Kidney tubule cell (primary cell): ENCODE measurements at places on chromosomes 5 and 9.
A peak's percentile ranks its signal among the peaks of the same experiment; 100 is the strongest.

DNA sequence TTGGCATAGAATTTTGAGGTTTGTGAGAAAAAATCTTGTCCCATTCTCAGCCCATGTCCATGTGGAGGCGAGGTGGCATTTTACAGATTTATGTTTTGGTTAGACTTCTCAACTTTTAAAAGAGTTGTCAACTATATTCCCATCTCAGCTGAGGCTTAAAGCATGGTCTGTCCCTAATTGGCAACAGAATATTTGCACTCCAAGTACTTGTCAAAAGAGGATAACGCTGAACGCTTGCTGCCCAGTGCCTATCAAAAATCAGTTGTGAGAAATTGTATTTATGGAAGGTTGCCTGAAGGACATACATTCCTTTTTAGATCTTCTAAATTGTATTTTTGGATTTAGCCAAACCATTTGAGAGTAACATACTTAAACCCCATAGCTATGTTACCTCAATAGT lies 202.0 kb downstream of the SLF1 start:
- DNase-seq = no peak

DNA sequence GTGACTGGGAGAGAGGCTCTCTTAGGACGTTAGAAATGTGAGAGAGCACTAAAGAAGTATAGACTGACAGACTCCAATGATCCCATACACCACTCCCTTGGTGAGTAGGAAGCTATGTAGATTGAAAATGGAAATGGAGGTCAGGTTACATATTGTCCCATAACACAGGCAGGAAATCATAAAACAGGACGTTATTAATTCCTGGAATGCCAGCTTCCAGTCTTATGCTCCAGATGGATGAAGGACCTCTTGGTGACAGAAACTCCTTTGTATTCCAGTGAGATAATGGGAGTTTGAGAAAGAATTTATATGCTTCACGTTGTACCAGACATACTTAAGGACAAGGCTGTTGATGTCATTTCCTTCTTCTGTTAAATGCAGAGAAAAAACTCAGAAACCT lies 338.2 kb upstream of the ITGA1 start:
- no peak for DNase-seq

DNA sequence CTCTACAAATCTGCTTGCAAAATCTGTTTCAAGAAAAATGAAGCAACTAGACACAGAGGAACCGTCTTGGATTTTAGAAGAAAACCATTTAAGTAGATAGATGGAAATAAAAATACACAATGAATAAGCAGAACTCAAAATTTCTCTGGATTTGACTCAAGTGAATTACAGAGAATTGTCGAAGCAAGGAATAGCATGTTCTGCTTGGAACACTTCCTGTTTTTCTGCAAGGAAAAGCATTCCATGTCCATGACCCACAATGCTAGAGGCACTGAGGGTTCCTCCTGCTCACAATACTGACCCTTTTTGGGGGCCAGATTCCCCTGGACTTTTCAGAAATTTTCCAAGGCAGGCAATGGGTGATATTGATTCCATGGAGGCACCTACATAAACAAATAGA lies 29.8 kb downstream of the PRUNE2 start:
- peak; percentile 55 for DNase-seq

DNA sequence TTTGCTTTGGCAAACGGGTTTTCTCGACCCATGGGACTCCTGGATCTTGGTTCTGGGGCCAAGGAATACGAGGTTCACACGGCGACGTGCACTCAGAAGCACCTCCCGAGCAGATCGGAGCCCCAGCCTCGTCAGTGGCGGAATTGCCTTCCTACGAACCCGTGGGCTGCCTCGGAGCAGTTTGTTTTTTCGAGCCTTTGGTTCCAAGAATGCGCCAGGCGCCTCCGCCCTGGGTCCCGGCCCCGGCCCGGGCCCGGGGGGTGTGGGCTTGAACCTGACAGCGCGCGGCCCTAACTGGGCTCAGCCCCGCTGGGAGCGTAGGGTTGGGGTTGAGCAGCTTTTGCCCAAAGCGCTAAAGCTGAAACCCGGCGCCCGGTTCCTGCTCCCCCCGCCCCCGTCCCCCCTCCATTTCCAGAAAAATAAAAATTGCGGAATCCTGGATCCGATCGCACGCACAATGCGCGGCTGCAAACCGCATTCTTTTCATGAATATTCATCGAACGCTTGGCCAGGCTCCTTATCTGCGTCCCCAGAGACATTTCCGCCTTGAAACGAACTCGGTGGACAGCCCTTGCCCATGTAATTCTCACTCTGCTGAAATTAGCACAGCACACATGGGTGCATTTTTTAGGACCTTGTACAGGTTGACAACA lies 1.0 kb downstream of the BASP1 start:
- peak; percentile 58 for DNase-seq

- DNase-seq = no peak
These were observed 490.7 kb upstream of the PTPRD start for GRCh38 chr9:11103525-11103924.

- DNase-seq = peak; percentile 95
These were observed 278.6 kb downstream of the SPOCK1 start for GRCh38 chr5:137220523-137220927.

DNA sequence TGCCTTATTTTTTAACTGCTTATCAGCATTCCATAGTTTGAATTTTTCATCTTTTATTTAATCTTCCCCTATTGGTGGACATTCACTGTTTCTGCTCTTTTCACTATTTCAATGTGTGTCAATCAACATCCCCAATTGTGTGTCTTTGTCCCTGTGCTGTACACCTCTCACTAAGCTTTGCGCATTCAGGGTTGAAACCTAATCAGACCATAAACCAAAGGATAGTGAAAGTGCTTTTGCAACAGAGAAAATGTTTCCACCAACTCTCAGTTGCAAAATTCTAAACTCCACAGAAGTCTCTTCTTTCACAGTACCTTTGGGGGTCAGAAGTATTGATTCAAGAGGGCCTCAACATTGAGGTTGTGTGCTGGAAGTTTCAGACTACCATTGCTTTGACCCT lies 127.1 kb upstream of the SAP30L start:
- DNase-seq = no peak

DNA sequence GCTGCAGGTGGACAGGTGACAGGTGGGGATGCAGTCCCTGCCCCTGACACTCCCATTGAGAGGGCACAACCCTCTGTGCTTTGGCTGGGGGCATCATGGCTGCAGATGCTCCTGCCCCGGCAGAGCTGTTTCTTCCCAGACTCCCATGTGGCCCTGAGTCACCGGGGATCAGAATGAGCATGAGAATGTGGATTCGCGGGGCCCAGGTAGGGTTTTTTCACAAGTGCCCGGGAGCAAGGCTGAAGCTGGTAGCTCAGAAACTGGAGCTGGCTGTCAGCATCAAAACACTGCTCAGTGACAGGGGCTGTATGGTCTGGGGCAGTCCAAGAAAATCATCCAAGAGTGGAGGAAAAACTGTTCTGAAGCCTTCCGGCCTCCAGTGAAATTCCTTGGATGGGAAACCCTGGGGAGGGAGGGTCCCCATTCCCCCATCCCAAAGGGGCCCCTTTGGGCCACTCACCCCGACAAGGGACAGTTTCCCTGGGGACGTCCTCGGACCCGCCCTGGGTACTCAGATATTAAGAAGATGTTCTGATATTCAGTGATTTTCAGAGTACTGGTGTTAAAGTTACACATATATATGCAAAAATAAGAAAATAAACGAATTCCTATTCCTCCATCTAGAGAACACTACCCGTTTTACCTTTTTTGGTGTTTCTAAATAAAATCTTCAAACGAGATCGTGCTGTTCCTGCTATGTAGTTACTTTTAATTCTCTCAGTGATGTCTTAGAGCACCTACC lies 120.1 kb upstream of the LPCAT1 start:
- DNase-seq = peak; percentile 46
